Activated CD8-positive, alpha-beta T cell treated with anti-CD3 and anti-CD28 coated beads for 36 hours (primary cell): ENCODE measurements at places on chromosomes 7 and 10. TPM values are rescaled to one million over a fixed set of nuclear protein-coding genes. Genes with fewer than 3 reads are reported as not detected.

Gene UPP1
- total RNA-seq = 89.6 TPM

DNA sequence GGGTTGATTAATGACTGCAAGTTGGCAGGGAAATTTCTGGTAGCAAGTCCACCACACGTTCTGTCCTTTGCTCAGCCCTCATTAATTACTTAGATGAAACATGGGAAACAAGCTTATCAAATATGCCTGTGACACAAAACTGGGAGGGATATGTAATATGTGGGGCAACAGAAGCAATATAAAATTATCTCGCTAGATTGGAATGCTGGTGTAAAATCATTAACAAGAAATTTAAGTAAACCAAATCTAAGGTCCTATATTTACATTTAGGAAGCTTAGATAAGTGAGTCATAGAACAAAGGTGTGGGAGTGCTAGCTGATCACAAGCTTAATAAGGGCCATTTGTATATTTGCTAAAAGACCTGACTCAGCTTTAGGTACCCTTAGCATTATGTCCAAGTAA, 23.5 kb downstream of the TRPV5 start:
- no peak for DNase-seq

- DNase-seq = no peak
These were observed 12.1 kb upstream of the CEP41 start for GRCh38 chr7:130452951-130453350.

GRCh38 chr7:85529831-85530230, 343.0 kb upstream of the SEMA3D start:
- no peak for DNase-seq

Gene PCLO
- not detected for total RNA-seq

- DNase-seq = no peak
These were observed 163.2 kb downstream of the TNS3 start for GRCh38 chr7:47418601-47419309.

Gene SLC37A3
- total RNA-seq = 30.7 TPM

GRCh38 chr10:78316451-78316931, 282.8 kb downstream of the RPS24 start:
- DNase-seq = no peak

Gene HMX3
- 0.45 TPM for total RNA-seq

Gene CYP51A1
- 54.8 TPM for total RNA-seq

Gene MRC1
- not detected for total RNA-seq

Gene TSPAN33
- 9.3 TPM for total RNA-seq

Gene CABCOCO1
- total RNA-seq = not detected

GRCh38 chr7:116087291-116087690, 56.7 kb upstream of the TFEC start:
- DNase-seq = no peak

GRCh38 chr7:55387062-55387965, 22.2 kb downstream of the LANCL2 start:
- DNase-seq = no peak

DNA sequence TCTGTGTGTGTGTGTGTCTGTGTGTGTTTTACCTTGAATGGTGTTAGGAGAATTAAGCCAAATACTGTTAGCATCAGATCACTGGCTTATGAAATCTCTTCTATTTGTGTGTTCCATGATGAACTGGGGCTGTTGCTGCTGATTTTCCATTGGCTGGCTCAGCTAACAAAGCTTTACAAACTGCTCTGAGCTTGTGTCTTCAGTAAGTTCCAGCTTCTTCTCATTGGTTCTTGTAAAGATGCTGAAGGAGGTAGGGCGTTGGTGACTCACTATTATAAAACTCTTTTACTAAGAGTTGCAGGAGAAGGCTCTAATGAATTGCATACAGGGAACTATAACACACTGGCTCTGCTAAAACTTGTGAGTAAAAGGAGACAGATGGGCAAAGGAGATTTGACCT, 136.4 kb upstream of the PRKCQ start:
- no peak for DNase-seq

- no peak for DNase-seq
These were observed 51.2 kb downstream of the NPTX2 start for GRCh38 chr7:98668255-98668654.

DNA sequence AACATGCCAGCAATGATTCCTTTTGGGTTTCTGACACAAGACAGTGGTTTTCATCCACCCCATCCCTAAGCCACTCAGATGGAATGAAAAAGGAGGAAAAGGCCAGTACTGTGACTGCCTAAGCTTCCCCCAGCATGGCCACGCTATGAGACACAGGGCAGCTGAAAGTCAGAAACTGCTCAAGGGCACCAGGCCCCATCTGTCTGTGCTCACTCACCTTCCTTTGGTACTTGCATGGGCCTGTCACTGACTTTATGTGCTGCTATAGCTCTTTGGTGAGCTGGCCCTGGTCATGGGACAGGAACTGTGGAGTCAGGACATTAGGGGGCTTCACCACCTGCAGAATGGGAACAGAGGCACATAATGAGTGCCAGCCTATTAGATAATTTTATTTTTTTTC, 21.2 kb upstream of the ACSM6 start:
- DNase-seq = no peak

GRCh38 chr7:80302078-80302477, 167.4 kb downstream of the GNAI1 start:
- no peak for DNase-seq

- DNase-seq = peak; percentile 92
These were observed at the start of gene AOAH for GRCh38 chr7:36723951-36724664. Gene AOAH (minus strand): TSS chr7:36724494. CDS start chr7:36724148, 346 bp downstream.

DNA sequence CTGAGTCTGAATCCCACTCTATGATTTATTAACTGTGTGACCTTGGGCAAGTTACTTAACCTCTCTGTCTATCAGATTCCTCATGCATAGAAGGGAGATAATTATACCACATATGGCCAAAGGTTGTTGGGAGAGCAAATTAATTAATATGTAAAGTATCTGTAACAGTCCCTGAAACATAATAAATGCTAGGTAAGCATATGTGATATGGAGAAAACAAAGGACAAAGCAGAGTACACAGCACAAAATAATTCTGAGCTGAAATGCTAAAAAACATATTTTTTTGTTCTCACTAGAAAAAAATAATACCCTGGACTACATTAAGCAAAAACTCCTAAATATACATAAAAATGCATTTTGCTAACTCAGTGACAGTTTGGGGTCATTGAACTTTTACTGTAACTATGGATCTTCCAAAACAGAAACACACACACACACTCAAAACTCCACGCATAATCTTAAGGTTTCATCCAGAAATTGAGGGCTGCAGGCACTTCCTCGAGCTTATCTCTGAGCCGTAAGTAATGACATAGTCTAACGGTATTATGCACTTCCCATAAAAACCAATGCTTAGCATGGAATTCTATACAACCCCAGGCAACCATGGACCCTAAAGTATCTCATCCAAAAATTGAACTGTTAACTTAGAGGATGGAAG, 201.7 kb upstream of the PTN start:
- DNase-seq = no peak

DNA sequence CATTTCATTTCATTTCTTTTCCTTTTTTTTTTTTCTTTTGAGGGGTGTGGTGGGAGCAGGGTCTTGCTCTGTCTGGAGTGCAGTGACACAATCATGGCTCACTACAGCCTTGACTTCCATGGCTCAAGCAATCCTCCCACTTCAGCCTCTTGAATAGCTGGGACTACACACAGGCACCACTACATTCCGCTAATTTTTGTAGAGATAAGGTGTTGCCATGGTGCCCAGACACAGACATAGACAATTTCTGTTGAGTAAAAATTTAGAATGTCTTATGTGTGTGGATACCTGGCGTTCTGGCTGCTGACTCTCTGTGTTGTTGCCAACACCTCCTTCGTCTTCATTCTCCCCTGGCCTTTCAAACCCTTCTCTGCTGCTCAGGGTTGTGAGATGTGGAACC, 54.0 kb upstream of the PRSS58 start:
- DNase-seq = no peak

GRCh38 chr7:154364170-154364569, 312.0 kb downstream of the DPP6 start:
- DNase-seq = no peak

DNA sequence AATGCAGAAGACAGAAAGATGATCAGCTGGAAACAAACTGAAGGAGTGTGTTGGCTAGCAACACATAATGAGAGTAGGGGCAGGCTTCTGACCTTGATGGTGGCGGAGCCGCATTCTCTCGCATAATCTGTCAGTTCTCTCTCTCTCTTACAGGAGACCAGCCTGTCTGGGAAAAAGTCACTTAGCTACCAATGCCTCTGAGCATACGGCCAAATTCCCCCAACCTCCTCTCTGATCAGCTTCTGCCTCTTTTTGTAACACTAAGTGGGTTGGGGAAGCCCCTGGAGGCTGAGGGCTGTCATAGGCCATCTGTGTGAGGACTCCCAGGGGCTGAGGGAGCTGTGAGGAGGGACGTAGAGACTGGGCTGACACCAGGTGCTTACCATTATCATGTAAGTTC, 104.6 kb downstream of the HIPK2 start:
- peak; percentile 81 for DNase-seq

Gene FXYD4
- not detected for total RNA-seq

DNA sequence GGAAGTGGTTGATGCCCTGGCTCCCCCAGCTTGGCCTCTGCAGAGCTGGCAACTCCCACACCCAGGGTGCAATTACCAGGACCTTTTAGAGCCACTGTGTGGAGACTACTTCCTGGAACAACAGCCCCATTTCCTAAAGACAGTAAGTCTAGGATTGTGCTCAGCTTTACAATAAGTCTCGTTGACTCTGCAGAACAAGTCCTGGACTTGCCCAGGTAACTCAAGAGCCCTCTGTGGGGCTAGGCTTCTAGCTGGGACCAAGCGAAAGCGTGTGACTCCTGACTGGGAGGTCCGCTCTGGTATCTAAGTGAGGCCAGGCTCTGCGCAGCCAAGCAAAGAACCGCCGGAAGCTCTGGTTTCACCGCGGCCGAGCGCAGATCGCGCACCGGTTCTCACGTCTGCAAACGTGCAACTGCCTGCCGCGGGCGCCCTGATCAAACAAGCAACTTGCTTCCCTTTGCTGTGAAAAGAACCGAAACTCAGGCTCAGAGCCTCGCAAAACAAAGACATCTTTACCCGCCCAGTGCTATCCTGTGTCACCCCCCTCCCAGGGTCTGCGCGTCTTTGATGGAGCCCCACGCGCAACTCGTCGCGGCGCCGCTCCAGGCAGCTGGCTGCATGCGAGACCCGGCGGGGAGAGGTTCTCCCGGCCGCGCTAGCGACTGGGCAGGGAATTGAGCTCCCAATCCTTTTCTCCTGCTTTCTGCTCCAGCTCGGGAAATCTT, 4.4 kb upstream of the PDLIM1 start:
- peak; percentile 73 for DNase-seq
